Activated CD4-positive, alpha-beta T cell treated with anti-CD3 and anti-CD28 coated beads, Interleukin-2, amount 50 U/mL, for 24 hours (primary cell): ENCODE measurements at places on chromosomes 5 and 9.

DNA sequence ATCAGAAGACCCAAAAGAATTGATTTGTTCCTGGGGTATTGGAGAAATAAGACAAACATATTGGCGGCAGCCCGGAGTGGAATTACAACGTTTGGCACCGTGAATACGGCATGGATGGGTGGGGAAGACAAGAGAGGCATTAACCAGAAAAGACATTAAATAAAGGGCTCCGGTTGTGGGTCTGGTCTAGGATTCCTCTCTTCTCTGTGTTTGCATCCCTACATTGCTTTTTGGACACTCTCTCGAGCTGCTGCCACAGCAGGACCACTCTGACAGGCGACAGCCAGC, 138.7 kb upstream of the PALM2AKAP2 start:
- no peak for DNase-seq

DNA sequence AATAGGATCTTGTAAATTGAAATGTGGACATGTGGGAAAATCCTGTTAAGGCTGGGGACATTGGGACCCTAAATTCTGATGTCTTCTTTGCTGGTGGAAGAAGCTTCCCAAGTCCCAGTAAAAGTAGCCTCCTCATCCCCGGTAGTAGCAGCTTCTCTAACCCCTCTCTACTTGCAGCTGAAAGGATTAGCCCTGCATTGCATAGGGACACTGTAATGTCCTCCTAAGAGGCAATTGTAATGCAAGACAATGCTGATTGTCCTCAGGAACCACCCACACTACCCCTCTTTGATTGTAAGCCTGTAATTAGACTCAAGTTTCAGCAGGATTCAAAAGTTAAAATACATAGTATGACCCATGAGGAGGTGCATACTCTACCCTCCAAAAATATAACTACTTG, 1938.4 kb upstream of the C9orf72 start:
- DNase-seq = no peak

DNA sequence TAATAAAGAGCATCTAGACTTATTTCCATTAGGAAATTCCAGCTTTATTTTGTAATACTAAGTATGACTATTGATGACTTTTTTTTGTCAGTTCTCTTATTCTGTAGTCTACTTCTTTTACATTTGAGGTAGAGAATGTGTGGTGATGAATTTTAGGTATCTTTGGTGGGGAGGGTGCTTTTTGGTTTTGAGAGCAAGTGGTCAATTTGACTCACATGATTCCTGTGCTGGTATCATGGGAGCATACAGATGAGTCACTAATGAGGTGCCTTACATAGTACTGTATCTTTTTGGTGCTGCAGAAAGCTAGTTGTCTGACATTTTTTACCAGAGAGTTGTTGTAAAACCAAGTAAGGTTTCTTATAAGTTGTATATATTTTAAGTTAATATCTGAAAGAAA, 35.3 kb downstream of the ERBIN start:
- DNase-seq = no peak

GRCh38 chr5:124576848-124577409, 169.5 kb downstream of the ZNF608 start:
- DNase-seq = no peak

DNA sequence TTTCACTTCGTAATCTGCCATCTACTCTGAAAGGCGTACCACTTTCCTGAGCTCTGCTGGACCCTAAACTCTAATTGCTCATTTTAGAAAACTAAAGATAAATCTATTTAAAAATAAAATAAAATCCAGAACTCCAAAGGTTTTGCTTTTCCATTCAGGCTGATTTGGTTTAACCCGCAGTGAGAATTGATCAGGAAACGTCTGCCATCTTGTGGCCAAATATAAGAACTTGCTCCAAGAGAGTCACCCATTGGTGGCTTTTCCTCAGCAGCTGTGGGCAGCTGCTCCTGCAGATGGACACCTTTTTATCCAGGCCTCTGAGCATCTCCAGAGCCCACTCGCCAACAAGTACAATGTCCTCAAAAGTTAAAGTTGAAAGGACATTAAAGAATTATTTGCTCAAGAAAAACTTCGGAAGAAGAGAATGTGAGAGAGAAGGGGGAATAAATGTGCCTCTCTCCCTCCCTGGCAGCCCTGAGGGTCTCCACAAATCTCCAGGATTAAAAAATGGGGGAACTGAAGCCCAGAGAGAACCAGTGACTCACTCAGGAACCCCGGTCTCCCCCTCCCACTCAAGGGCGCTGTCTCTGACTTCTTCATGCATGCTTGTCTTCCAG, 4.1 kb downstream of the SAXO1 start:
- peak; percentile 27 for DNase-seq

DNA sequence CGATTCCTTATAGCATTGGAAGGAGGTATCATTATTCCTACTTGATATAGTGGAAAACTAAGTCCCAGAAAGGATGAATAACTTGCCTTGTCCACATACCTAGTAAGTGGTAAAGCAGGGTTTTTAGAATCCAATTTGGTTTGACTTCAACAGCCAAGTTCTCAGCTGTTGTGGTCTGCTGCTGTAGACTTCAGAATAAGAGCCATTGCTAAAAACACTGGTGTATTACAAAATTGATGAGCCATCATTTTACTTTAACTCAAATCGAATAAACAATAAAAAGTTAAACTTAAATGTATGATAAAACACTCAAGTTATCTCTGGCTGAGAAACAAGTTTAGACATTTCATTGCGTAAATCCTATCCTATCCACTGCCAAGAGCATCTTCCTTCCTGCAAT, 610.8 kb downstream of the TLE1 start:
- no peak for DNase-seq

- DNase-seq = no peak
Observed at GRCh38 chr9:38081356-38082108, 12.5 kb upstream of the SHB start.

- no peak for DNase-seq
Observed at GRCh38 chr9:111068383-111068730, 30.1 kb upstream of the LPAR1 start.
